ENCODE measurements at places on chromosomes 12 and 14.

GRCh38 chr14:81686512-81686911 is 152.9 kb upstream of the SEL1L start:
- DNase-seq = no peak

DNA sequence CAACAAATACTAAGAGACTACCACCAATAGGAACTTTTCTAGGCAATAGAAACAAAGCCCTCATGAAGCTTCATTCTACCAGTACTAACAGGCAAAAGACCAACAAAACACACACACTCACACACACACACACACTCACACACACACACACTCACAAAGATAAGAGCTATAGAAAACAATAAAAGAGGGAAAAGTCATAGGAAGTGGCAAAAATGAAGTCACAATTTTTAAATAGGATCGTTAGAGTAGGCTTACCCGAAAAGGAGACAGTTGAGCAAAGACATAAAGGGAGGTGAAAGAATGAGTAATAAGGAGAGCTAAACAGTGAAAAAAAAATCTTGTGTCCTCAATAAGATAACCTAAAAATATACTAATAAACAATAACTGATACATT is 66.5 kb downstream of the C2CD5 start:
- no peak for DNase-seq

GRCh38 chr12:118346895-118347294 is 25.8 kb downstream of the TAOK3 start:
- DNase-seq = no peak

DNA sequence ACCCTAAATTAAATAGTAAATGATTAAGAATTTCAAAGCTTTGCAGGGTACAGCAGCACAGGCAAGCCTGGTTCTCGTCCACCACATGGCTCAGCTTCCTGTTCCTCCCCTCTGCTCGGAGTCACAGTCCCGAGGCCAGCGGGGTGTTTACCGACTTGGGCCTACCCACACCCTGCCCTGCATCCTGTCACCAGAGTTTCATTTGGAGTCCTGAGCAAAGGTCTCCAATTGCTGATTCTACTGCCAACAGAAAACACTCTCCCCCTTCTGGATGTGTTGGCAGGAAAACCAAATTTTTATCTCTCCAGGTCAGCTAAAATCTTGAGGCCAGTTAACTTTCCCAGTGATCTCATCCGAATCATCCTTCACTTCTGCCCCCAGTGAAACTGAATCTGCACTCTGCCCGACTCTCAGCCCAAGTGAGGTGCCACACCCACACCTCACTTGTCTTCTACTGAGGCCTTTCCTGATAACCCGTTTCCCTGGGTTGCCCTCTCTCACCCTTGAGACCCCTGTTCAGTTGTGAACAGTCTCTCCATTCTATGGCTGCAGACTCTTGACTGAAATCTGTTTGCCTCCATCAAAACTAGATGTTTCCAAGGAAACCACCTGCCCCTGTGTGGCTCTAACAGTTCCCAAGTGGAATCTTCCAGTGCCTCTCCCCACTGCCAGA is 71.2 kb downstream of the VCPKMT start:
- DNase-seq = no peak

- DNase-seq = no peak
Measured at GRCh38 chr12:48004053-48004941, at the start of gene COL2A1. Gene COL2A1, minus strand, starts transcription at chr12:48004476. Its CDS starts 155 bp downstream, at chr12:48004321.

- DNase-seq = no peak
Measured at GRCh38 chr14:35368139-35368460, 36.4 kb downstream of the NFKBIA start.

DNA sequence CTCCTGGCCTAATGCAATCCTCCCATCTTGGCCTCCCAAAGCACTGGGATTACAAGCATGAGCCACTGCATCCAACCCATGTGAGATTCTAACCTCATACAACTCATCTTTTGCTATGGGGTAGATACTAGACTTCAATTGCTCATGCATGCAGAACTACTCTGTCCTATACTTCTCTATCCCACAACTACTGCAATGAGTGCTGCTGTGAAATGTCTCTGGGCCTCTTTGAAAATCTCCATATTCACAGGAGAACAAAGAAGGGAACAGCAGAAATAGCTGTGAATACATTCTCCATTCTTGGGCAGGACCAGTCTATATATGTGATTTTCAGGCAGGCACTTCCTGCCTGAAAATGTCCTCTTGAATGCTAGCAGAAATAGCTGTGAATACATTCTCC is 220.7 kb upstream of the GRIP1 start:
- no peak for DNase-seq

DNA sequence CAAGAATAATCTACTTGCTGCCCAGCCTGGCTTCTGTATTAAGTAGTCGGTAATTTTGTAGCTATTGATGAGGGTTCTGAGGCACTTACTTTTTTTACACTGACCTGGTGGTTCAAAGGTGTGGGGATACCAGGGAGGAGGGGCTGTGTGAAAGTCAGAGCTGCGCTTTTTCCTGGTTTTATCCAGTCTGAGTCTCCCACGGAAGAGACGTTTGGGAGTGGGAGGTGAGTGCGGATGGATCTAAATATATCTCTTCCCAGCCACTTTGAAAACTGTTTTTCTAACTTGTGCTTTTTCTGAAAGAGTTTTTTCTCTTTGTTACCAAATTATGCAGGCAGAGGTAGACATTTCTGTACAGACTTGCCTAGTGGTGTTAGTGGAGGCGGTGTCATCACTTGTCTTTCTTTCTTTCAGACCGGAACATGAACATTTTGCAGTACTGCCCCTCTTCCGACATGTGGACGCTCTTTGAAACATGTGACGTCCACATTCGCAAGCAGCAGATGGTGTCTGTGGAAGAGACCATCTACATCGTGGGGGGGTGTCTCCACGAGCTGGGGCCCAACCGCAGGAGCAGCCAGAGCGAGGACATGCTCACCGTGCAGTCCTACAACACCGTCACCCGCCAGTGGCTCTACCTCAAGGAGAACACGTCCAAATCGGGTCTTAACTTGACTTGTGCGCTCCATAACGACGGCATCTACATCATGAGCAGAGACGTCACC is 17.4 kb upstream of the MANSC4 start:
- DNase-seq = no peak

DNA sequence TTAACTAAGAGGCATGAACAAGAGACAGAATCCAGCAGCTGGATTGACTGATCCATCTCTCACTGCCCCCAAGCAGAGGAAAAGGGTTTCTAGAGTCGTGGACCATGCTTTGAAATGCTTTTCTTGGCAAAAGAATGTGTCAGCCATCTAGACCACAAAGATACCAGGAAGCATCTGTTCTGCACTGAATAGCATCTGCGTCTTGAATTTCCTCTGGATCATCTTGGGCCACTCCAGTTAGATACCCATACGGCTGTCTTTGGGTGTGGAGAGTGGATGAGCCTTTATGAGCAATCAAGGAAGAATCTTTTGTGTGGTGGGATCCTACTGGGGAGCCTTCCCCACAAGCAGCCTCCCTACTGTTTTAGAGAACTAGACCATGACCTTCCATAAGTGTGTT is 16.0 kb upstream of the RFX4 start:
- no peak for DNase-seq

- DNase-seq = no peak
Measured at GRCh38 chr12:5945071-5946008, at the start of gene ANO2. Gene ANO2, minus strand, starts transcription at chr12:5945259. Its CDS starts 42 bp downstream, at chr12:5945217.

GRCh38 chr12:96146747-96147146 is 47.4 kb upstream of the ELK3 start:
- no peak for DNase-seq

DNA sequence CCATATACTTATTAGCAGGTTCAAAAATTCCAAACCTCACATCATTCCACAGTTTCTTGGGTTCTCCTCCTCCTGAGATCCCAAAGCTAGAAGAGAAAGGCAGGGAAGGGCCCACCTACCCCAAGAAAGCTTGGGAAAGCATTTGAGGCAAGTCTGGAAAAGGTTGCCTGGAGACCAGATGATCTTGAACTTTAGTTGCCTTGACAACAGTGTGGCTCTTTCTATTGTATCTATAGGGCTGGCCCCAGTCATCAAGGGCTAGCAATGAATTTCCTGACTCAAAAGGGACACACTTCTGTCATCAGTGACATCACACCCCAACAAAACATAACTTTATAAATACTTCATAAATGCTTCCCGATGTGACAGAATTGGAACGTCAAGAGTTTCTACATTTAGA is 40.0 kb downstream of the ZFYVE1 start:
- DNase-seq = no peak

DNA sequence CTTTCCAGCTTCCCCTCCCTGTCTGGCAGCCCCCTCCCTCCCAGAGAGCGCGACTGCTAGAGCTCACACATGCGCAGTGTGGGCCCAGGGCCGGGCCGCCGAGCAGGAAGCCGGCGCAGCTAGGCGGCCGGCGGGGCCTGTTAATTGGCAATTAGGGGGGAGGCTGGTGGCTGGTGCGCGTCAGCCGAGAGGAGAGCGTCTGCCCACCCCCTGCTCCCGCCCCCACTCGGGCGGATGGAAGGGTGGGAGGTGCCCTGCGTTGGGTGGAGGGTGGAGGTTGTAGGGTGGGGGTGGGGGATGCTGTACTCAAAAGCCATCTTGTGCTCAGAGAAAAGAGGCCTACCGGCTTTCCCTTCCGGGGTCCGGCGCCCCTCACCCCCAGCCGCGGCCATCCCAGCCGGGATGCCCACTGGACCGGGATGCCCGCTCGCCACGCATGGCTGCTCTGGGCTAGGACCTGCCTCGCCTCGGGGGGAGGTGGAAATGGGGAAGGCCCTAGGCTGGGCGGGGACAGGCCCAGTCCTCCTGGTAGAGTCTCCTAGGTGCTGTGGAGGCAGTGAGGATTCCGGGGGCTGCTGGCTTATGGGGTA is 9.2 kb downstream of the HOXC8 start:
- DNase-seq = no peak

DNA sequence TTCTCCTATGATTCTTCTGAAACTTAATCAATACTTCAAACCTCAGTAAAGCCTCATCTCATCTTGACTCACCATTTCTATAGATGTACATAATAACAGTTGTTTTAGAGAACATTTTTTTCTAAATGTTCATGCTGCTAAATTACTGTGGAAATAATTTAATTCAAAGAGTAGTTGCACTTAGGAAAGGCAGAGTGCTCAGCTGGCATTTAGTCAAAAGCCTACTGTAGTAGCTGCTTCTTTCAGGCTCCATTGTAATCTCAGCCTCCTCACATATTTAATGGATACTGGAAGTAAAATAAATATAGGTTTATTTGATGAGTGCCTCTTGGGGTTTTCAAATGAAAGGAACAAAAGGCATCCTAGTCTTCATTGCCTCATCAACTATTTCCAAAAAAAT is 325.0 kb downstream of the CCER1 start:
- no peak for DNase-seq

GRCh38 chr12:107223821-107224220 is 130.5 kb upstream of the CRY1 start:
- no peak for DNase-seq

- no peak for DNase-seq
Measured at GRCh38 chr12:56898938-56899337, 35.3 kb downstream of the SDR9C7 start.

GRCh38 chr14:88798156-88798555 is 5.4 kb upstream of the EML5 start:
- no peak for DNase-seq

Measured in retinal pigment epithelial cell (primary cell).